ENCODE measurements at places on chromosomes 12 and 14.

- no peak for DNase-seq
These were observed 43.6 kb downstream of the KIF26A start for GRCh38 chr14:104181761-104182530.

GRCh38 chr12:68259318-68259940, 6.0 kb upstream of the IL22 start:
- peak; percentile 49 for DNase-seq

DNA sequence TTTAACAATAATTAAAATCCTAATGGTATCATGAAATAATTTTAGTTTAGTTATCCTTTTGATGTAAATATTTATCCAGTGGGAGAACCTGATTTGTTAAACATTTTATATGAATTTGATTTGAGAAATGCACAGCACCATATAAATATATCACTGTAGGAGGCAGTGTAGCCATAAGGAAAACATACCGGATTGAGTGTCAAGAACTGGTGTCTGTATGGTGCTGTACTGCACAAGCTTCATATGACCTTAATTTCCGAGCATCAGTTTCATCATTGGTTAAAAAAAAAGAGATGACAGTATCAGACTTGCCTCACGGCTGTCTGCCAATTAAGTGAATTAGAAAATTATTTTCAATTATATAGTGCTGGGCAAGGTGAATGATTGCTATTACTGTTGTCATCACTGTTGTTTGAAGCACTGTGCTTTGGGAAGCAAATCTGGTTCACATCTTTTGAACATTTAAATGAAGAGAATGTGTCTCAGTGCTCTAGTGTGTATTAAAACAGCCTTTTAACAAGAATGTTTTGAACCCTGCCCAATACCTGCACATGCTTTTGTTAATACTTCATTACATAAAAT, 72.1 kb downstream of the TMTC2 start:
- no peak for DNase-seq

DNA sequence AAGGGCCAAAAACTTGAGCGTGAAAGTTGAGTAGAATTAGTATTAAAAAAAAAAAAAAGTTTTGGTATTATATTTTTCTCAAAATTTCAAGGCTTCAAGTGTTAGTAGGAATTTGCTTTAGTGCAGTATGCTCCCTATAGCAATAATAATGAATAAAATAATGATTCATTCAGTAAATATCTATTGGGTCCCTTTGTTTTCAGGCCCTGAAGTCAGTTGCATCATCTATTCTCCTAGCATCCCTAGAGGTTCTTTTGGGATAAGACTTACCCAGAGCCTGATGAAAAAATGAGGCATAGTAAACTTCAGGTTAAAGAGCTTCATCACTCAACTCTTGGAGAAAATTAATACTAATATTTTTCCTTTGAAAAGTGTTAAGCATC, 1.1 kb downstream of the KMT5A start:
- DNase-seq = no peak

GRCh38 chr14:101049511-101049910, 146.0 kb upstream of the RTL1 start:
- no peak for DNase-seq

DNA sequence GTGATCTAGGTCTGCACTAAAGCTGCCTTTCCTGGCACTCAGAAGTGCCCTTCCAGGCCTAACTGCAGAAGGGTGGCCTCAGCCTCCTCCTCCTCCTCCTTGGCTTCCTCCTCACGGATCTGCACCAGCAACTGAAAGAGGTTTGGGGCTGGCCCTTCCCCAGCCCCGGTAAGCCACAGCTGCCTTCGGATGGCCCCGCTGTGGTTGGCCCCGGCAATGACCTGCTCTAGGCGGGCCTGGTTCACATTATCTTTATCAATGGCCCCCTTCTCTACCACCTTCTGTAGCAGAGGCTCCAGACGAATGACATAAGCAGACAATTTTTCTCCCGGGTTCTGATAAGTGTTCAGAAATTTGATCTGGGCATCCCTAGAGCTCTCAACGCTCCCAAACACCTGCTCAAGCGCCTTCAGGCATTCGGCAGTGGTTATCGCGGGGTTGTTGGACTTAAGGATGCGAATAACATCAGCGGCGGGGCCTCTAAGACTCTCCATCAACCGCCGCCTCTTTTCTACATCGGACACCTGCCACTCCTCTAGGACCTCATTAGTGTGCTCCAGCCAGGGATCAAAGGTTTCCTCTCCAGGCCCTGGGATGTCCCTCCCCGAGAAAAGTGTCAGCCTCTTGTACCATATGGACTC, 1.5 kb downstream of the PNMA1 start:
- DNase-seq = peak; percentile 66

GRCh38 chr14:33505266-33505962, 445.5 kb downstream of the EGLN3 start:
- DNase-seq = no peak

DNA sequence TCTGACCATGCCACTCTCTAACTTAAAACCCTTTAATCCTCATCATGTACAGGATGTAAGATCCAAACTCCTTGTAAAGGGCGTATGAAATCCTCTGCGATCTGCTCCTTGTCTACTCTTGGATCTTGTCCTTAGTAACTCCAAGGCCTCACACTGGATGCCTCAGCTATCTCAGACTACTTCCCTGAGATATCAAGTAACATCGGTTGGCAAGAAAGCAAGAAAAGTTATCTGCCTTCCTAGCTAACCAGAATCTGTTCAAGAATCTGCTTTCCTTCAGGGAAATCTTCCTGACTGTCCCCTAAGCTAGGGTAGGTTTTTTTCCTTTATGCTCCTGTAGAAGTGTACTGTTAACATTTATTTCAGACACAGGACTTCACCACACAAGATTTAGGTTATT, 82.6 kb downstream of the TAOK3 start:
- no peak for DNase-seq

GRCh38 chr12:96879301-96879700, 27.8 kb upstream of the NEDD1 start:
- DNase-seq = no peak

- no peak for DNase-seq
These were observed 4.9 kb upstream of the CMA1 start for GRCh38 chr14:24513009-24513408.

- DNase-seq = peak; percentile 66
These were observed at the start of gene PTMS for GRCh38 chr12:6765634-6766581. Gene PTMS, plus strand, starts transcription at chr12:6766363. Its CDS starts 343 bp downstream, at chr12:6766706.

DNA sequence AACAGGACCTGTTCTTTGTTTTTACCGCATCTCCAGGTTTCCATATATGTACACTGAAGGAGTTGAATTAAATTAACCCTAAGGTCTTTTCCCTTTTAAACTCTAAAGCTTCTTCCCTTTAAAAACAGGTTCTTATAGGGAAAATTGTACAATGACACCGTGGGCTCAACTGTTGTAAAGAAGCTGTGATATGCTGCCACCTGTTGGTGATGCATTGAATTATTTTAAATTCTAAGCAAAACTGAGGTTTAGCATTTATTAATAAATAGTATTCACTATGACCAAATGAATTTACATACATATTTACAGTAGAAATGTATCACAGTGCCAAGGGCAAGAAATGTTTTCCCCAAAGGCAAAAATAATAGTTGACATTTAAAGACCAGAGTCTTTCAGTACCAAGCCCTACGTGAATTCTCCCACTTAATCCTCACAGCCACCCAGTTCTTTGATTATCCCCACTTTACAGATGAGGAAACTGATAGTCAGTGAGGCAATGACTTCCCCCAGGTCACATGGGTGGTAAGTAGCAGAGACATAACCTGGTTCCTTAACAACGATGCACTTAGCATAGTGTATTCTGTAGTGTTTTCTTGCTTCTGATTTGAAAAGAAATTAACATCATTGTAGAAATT, 35.7 kb upstream of the TMEM263 start:
- DNase-seq = no peak

DNA sequence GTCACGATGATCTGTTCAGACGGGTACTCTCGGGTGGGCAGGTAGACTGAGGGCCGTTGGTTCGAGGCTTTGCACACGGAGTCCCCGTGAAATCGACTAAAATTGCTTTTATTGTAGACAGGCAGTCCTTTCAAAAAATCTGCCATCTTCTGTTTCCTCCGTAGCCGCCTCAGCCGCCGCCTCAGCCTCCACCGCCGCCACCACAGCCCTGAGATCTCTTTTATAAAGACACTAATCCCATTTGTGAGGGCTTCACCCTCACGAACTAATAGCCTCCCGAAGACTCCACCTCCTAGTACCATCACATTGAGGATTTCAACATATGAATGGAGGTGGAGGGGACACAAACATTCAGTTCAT, 74.2 kb downstream of the KLHL28 start:
- no peak for DNase-seq

DNA sequence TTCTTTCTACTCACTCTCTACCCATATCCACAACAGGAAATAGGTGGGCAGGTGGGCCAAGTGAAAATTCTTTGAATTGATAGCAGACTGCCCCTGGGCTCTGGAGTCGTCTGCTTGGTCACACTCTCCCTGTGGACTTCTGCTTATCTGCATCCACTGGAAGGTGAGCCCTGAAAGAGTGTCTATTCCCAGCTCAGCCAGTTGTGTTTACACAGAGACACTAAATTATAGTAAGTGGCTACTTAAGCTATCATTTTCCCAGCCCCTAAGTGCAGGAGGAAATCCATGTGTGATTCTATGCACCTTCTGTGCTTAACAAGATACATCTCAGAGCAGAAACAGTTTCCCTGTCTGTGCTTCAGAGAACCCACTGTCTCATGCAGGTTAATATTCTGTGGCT, 338.4 kb downstream of the FUT8 start:
- DNase-seq = no peak

- DNase-seq = no peak
These were observed 243.2 kb downstream of the SPTSSA start for GRCh38 chr14:34218881-34219280.

GRCh38 chr12:103742349-103742932, 98.6 kb downstream of the NT5DC3 start:
- no peak for DNase-seq

DNA sequence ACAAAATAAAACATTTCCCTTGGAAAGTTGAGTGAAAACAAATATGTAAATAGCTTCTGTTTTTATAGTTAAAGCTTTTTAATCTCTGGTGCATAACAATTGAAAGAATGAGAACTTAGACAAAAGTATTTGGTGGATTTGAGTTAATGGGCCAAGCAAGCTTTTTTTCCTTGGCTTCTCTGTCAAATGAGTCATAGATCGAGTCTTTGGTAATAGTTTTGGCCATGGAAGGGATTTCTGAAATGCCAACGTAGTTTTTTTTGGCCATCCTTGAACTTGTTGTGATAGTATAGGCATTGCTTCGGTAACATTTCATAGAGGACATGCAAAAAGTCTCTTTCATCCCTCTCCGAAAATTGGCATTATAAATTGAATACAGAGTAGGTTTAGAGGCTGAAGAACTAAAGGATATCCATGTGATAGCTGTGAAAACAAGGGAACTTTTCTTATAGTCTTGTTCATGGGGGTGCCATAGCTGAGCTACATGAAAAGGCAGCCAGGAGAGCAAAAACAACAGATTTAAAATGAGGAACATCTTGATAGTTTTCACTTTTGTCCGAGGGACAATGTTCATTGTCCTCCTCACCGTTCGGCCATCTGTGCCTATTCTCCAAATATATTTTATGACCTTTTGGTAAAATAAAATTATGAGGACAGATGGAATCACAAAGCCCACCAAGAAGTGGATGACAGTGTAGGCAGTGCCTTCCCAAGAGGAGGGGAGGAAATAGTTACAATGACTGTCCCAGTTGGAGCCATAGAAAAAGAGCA, 34.7 kb downstream of the GPR19 start:
- no peak for DNase-seq

GRCh38 chr12:47400266-47400665, 305.6 kb downstream of the RPAP3 start:
- no peak for DNase-seq

DNA sequence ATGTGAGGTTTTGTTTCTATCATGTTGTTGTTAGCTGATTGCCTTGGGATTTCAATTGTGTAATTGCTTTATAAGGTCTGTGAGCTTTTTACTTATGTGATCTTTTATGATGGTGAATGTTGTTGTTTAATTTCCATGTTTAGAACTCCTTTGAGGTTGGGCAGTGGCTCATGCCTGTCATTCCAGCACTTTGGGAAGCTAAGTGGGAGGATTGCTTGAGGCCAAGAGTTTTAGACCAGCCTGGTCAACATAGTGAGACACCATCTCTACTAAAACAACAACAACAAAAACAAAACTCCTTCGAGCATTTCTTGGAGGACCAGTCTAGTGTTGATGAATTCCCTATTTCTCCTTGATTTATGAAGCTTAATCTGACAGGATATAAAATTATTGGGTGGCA, 102.1 kb upstream of the PMCH start:
- no peak for DNase-seq

- no peak for DNase-seq
These were observed 69.9 kb downstream of the ASCL4 start for GRCh38 chr12:107844312-107844921.

DNA sequence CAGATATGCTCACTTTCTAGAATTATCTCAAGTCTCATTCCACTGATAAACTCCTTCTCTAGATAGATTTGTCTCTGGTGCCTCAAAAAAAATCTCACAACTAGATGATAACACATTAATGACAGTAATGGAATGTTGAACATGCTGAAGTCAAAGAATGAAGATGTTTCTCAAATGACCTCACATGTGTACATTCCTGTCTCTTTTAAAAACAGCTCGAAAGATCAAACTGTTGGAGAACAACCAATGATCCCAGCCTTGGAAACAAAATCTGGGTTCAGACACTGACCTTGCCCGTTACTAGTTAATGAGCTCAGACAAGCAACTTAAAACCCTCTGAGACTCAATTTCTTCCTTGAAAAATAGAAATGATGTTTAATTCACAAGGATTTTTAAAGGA, 44.7 kb upstream of the KCNJ8 start:
- no peak for DNase-seq

GRCh38 chr12:124493809-124494750, 73.3 kb downstream of the NCOR2 start:
- DNase-seq = peak; percentile 79
